Left renal cortex interstitium (tissue), 4 donors: ENCODE measurements at places on chromosomes 6 and 20. TPM values are rescaled to one million over a fixed set of nuclear protein-coding genes. Genes with fewer than 3 reads are reported as not detected.

GRCh38 chr20:34524426-34524825 lies 8.2 kb downstream of the DYNLRB1 start:
- no peak for DNase-seq

DNA sequence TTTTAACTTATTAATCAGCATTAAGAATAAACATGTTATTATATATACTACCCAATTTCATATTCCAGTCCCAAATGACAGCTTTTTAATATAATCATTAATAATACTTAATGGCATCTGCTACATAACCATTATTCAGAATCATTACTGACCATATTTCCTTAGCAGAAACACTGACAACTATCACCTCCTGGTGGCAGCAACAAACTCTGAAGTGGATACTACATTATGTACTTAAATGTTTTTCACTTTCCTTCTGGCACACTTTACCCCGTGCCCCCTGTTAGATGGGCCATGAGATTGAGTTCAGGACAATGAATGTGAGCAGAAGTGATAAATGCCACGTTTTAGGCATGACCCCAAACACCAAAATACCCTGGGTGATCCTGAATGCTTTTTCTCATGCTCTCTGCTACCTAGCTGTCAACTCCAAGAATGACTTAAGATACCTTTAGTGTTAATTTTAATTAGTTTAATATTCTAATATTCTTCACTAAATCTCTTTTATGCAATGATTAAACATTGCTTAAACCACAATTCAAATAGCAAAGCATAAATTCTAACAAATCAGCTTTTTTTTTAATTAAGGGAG lies 77.1 kb downstream of the LMBRD1 start:
- DNase-seq = no peak

- DNase-seq = no peak
Measured at GRCh38 chr6:154408891-154409500, 52.4 kb upstream of the IPCEF1 start.

DNA sequence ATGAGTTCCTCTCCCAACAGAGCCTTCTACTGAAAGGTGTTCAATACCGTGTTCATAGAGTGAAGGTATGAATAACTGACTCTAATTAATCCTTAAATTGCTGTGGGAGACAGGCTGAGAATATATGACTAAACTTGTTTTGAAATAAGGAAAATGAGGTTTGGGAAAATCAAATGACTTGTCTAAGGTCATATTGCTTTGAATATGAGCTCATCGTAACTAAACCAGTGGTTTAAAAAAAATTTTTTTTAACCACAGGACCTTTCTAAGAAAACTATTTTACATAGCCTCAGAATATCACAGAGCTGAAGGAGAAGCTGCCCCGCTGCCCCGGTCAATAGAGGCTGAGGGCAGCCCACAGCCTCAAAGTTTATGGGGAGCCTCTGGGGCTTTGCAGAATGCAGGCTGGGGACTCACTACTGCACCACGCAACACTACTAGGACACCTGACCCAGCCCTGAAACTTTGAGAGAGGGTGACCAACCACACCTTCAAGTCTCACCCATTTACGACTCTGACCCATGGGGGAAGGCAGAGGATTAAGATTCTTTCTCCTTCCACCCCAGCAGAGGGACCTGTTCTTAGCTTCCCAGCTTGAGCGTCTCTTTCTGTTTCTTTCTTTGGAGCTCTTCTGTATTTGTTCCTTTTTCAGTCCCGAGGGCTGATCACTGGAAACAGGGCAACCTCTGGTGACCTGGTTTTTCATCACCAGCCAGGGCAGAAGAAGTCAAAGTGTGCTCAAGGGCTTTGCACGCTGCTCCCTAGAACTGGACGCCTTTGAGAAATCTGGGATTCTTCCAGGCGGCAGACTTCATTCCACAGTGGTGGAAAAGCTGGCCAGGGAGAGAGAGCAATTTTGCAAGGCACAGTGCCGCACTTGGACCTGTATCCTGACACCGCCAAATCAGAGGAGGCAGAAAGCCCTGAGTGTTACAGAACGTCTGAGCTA lies 220.2 kb downstream of the ATXN1 start:
- no peak for DNase-seq

GRCh38 chr6:154206141-154206540 lies 150.5 kb downstream of the IPCEF1 start:
- no peak for DNase-seq

DNA sequence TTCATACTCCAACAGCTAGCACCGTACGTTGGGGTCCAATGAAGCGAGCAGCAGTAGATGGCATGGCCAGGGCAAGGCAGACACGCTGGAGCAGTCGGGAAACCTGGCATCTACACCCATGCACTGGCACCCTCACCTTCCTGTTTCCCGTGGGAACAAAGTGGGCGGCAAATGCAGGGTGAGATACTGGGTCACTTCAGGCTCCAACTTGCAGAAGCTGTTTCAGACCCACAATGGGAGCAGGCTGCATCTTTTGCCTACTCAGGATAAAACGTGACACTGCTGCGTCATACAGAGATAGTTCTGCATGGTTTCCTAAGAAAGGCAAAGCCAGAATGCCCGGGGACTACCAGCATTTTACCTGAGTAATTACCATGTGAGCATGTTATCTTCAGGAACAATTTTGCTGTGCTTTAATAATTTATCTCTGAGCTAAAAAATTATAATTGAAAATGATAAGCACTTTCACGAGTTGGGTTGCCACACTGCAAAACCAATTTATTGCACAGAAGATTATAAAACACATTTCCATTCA lies 10.9 kb upstream of the CD93 start:
- DNase-seq = no peak

- DNase-seq = no peak
Measured at GRCh38 chr20:63117151-63117550, 98.8 kb downstream of the YTHDF1 start.

GRCh38 chr20:48722002-48722731 lies 105.6 kb downstream of the PREX1 start:
- no peak for DNase-seq

DNA sequence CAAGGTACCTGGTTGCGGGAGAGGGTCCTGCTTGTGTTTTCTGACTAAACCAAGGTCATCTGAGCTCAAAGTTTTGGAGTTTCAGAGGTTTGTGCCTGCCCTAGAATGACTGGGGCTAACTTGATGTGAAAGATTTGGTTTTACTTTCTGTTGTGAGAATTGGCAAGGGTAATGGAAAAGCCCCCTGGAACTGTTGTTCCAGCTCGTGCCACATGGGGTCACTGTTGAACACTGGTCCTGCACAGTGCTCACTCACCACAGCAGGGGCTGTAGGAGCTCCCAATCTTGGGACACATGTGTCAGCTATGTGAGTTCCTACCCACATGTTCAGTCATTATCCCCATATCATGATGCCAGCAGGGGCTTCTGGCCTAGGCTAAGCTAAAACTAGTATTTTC lies 6.5 kb downstream of the TGM6 start:
- no peak for DNase-seq

- no peak for DNase-seq
Measured at GRCh38 chr6:138285800-138286199, 67.5 kb upstream of the PBOV1 start.

GRCh38 chr6:150565945-150566344 lies 33.7 kb upstream of the PLEKHG1 start:
- no peak for DNase-seq

DNA sequence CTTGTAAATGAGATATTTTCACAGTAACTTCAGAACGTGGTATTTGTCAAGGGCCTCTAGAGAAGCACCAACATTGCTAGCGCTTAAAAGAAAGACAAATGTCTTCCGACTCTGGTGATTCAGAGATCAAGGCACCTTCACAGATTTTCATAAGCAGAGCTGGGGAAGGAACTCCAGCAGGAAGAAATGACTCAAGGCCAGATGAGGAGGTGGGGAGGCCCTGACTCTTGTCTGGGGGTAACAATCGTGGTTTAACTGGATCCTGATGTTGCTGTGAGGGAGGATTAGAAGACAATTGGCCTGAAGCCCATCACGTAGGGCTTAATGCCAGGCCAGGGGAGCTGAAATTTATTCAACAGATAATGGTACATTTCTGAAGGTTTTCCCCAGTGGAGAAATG lies 122.9 kb upstream of the QKI start:
- no peak for DNase-seq

DNA sequence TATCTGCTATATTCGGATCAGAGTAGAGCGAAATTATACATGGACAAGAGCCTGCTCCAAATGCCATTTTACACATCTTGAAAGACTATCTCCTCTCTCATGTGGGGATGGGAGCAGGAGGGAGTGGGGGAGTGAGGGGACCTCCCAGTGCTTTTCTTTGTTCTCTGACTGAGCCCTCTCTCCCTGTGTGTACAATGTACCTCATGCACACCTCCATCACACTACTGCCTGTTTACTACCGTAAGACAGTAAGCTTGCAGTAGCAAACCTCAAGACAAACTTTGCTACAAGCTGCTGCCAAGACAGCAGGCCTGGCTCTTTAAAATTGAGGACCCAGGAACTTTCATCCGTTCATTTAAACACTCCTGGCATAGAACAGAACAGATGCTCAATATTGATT lies 7.2 kb downstream of the NHSL1 start:
- no peak for DNase-seq

DNA sequence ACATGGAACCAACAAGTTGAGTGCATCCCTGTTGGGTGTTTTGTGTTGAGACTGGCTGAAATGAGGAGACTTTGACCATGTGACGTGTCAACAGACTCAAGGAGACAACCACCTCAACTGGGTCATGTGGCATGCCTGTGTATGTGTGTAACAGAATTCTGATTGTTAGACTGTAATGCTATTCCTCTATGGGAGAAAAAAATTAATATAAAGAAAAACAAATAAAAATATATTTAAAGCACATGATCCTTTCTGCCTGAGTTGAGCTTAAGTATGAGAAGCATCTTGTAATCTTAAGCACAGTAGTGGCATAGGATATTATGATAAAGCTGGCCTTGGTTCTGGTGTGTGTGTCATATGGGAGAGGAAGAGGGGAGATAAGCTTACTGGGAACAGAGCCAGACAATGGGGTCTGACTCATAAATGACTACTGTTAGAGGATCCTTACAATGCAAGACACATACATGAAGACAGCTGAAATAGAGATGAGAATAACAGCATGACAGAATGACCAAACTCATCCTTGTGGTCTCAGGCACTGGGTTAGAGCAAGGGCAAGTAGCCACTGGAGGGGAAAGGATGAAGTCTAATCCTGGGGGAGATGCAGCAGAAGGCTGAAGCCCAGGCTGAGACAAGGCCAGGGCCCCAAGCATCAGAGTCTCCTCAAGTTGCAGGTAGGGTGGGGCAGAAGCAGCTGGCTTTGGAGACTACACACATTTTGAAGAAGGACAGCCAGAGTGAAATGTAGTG lies 9.2 kb downstream of the TP53INP2 start:
- no peak for DNase-seq

DNA sequence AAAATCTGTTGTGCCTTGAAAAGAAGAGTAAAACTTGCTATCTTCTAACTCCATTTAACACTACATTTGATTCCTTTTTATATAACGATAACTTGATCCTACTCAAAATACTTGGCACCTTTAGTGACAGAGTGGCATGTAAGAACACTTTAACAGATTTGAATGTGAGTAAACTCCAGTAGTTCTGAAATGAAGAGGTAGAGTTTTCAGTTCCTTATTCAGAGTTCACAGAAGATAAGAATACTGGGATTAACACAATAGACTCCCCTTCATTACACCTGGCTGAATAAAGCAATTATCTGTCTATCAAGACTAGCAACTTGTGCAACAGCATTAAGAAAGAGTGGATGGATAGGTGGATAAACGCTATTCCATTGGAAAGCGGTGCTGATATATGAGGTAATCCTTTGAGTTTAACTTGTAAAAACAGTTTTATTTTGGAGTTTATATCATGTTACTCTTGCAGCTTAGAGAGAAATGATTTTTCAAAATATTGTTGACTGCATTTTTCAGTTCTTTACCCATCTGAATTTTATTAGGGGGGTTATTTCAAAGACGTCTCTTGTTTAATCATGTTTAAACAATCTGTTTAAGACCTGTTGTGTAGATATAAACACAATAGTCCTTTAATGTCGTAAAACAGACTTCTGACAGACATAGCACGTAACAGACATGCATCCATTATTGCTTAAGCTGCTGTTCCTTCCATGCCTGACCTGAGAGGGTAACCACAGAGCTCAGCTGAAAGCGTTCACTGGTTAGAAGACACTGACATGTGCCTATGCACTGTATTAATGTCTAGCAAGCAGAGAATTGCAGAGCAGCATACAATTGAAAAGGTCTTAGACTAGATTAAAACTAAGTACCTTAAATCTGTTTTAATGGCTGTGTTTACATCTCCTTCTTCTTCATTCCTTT lies 102.4 kb upstream of the SUPT3H start:
- DNase-seq = no peak

The SLC22A3 gene
- polyA plus RNA-seq = 5.1 TPM

The PNLDC1 gene
- 0.24 TPM for polyA plus RNA-seq

The CGA gene
- not detected for polyA plus RNA-seq

The OR10C1 gene
- polyA plus RNA-seq = not detected

The SUMO4 gene
- 1.0 TPM for polyA plus RNA-seq
